Smooth muscle cell of the brain vasculature (primary cell): ENCODE measurements at places on chromosomes 11 and 22.
A peak's percentile ranks its signal among the peaks of the same experiment; 100 is the strongest.

DNA sequence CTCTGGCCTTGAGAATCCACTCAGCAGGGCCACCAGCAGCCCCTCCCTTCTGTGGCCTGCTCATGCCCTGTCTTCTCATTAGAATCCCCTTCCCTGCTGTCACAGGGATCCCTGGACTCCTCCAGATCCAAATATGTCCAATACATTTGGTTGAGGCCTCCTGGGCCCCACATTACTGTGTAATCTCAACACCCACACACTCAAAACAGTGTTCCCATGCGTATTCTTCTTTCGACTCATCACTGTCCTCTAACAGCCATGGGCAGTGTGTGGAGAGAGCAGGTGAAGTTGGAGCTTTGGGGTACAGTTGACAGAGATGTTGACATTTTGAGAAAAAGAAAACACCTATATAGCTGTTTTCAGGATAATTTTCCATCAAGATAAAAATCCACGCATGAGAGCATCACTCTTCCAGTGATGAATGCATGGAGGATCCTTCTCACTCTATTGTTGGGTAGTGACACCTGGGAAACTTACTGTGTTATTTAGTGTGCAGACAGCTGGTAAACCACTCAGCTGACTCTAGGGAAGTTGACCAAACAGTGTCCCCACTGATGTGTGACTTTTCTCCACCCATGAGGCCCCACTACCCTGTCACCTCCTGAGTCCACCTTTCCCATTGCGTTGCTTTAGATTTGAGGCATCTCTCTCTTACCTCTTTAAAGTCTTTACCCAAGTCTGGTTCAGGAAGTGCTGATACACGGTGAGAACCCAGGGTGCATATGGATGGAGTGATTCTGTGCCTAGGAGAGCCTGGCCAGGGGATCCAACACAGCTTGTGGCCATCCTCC is 28.7 kb upstream of the VPREB1 start:
- DNase-seq = no peak

GRCh38 chr11:95304777-95305176 is 73.8 kb upstream of the SESN3 start:
- DNase-seq = no peak

GRCh38 chr22:46910624-46911023 is 148.2 kb downstream of the TBC1D22A start:
- DNase-seq = no peak

- DNase-seq = peak; percentile 81
These were observed 59.2 kb downstream of the CACNG2 start for GRCh38 chr22:36644333-36644757.

GRCh38 chr11:5280582-5281102 is 10.9 kb upstream of the HBE1 start:
- DNase-seq = peak; percentile 98

DNA sequence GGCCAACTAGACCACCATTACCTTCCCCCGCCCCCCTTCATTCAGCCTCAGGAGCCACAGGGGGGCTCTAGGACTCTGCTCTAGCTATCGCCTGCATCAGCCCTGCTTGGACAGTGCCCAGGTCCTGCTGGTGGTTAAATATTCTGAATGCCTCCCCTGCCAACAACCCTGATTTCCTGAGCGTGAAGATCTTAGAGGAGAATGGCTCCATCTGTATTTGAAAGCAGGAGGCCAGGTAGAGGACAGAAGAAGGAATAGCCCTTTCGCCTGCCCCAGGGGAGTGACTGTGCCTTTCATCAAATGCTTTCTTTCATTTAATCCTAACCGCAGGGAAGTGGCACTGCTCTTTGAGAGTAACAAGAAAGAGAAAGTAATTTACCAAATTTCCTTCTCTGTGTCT is 69.2 kb downstream of the ISX start:
- DNase-seq = no peak

GRCh38 chr11:82465481-82465880 is 268.2 kb downstream of the FAM181B start:
- DNase-seq = no peak
